Esophagus mucosa (tissue), 1 donor: ENCODE measurements at places on chromosomes 6 and 20. TPM values are rescaled to one million over a fixed set of nuclear protein-coding genes. Genes with fewer than 3 reads are reported as not detected.
A peak's percentile ranks its signal among the peaks of the same experiment; 100 is the strongest.

GRCh38 chr6:25137916-25138232 is 141.3 kb upstream of the CARMIL1 start:
- no peak for ATAC-seq

DNA sequence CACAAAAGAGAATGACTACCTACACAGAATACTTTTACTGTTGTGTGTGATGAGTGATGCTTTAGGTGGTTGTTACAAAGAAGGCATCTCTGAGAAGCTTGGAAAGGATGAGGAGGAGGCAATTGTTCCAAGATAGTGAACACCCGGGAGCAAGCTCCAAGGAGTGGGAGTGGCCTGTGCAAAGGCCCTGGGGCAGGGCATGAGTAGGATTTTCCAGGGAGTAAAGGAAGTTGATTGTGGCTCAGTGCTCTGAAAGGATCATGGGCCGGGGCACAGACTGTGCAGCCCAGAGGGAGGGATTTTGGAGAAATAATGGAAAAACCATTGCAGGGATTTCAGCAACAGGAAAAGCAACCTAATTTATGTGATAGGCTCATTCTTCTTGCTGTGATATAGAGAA is 264.3 kb downstream of the CDH26 start:
- ATAC-seq, result no peak

- no peak for ATAC-seq
Observed at GRCh38 chr20:5844063-5844681, 94.0 kb downstream of the SHLD1 start.

DNA sequence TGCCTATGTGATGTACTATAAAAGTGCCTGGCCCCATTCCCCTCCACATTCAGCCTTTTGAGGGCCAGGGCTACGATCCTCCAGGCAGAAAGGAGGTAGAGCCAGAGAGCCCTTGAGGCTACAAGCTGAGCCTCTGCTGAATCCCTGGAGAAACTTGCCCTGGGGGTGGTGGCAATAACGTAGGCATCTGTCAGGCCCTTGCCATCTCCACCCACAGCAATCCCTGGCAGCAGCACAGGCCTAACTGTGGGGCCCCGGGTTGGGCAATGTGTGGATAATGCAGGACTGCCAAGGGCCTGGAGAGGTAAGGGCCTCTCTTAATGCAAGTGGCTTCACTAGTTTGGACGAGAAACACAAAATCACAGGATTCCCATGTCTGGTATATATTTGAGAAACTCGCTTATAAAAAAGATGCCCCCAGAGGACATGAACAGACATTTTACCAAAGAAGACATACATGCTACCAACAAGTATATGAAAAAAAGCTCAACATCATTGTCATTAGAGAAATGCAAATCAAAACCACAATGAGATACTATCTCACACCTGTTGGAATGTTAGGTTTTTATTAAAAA is 99.0 kb downstream of the QRSL1 start:
- ATAC-seq, result no peak

DNA sequence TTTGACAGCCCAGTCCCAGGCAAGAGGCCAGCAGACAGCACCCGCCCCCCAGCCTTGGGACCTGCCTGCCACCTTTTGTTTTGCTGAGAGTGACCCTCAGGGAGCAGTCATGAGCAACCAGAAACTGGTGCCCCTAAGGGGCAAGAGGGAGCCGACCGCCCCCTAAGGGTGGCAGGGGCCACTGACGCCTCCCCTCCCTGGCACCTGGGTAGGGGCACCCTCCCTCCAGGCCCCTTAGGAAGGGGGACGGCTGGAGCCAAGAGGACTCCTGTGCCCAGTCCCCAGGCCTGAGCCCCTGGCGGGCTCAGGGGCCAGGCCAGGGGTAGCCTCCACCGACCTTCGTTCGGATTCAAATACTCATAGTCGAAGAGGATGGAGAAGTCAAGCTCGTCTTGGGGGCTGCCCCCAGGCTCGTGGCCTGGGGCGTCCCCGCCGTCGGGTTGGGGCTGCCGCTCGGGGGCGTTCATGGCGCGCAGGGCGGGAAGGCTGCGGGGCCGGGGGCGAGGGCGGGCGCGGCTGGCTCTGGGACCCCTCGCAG is 417 bp downstream of the NFATC2 start:
- peak; percentile 41 for ATAC-seq

- no peak for ATAC-seq
Observed at GRCh38 chr6:34592208-34592952, 36.3 kb upstream of the SPDEF start.

- peak; percentile 83 for ATAC-seq
Observed at GRCh38 chr6:135423649-135424128, 73.9 kb downstream of the AHI1 start.

DNA sequence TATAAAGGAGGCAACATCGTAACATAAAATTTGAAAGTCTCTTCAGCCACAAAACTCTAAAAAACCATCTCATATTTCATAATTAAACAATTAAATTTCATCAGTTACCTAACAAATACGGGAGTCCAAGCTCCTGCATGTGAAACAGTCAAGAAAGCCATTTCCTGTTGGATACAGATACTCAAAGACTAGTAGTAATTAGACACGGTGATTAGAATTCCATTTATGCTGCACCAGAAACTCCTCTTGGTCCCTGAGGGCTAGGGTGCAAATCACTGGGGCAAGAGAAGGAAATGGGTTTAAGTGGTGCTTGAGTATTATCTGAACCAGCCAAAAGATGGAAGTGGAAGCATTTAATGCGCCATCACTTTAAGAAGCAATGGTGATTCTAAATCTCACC is 27.4 kb downstream of the TRAM2 start:
- ATAC-seq, result no peak

DNA sequence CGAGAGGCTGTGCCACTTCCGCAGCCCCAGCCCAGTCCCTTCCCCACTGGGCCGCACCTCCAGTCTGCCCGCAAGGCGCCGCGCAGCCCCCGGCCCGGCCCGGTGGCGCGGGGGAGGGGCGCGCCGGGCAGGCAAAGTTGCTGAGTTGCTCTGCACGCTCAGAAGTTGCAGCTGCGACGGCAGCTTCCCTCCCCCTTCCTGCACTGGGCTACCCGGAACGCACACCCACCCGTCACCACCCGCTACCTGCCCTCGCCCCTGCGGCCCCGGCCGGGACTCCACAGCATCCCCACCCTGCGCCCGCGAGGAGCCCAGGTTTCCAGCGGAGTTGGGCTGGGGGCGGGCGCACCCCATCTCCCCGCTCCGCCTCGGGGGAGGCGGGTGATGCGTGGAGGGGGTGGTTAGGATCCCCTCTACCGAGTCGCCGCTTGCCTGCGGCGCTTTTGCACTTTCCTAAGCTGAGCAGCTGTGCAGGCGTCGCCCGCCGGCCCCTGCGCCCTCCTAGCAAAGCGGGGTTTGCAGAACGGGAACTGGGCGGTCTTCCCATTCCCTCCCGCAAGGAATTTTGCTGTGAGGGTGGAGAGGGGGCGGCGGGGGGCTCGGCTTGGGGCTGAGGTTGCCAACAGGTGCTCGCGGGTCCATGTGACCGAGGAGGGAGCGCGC is 55.9 kb upstream of the RREB1 start:
- ATAC-seq, result peak; percentile 71

DNA sequence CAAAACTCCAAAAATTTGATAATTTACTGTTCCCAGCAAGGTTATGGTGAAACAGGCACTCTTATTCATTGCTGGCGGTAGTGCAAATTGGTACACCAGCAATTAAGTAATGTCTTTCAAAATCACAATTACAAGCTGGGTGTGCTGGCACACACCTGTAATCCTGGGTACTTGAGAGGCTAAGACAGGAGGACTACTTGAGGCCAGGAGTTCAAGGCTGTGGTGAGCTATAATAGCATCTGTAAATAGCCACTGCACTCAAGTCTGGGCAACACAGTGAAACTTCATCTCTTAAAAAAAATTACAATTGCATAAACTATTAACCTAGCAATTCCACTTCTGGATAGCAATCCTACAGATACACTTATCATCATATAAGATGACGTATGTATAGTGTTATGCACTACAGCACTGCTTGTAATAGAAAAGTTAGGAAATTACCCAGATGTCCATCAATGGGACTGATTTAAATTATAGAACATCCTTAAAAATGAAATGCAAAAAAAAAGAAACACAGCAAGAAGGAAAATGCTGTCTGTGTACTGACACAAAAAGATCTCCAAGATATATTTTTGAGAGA is 31.4 kb downstream of the NCOA6 start:
- no peak for ATAC-seq

DNA sequence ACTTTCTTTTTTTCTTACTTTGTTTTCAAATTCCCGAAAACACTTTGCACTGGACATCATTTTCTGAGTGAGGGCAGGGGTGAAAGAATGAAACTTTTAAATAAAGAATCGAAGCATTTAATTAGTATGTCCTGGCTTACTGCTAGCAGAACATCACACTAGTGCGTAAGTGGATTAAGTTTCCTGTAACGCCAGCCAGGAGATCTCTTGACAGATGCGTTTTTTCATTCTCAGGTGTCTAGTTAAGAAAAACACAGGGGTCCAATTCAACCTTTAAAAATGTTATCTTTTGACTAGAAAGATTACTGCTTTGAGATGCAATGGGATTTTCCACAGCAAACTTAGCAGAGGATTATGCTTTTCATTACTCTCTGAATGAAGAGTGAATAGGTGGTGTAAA is 858.8 kb upstream of the EPHA7 start:
- no peak for ATAC-seq

- ATAC-seq, result peak; percentile 62
Observed at GRCh38 chr6:27836783-27837624, 75.2 kb downstream of the OR2B2 start.

DNA sequence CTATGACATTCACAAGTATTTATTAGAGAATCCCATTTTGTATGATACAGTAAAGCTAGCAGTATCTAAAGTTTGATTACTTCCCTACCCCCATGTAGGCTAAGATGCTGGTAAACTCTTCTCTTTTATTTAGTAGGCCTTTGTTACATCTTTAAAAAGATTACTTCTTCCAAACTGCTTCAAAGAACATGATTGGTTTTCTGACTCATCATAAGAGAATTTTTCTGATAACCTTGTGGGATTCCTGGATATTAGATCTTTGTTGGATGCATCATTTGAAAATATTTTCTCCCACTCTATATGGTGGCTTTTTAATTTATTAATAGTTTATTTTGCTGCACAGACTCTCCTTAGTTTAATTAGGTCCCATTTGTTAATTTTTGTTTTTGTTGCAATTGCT is 898.3 kb upstream of the ADGRB3 start:
- ATAC-seq, result no peak

- peak; percentile 2 for ATAC-seq
Observed at GRCh38 chr20:37298190-37298939, 8.9 kb downstream of the MANBAL start.

- ATAC-seq, result no peak
Observed at GRCh38 chr20:16363506-16364319, 209.5 kb downstream of the KIF16B start.

GRCh38 chr6:45427726-45428125 is 50.0 kb upstream of the SUPT3H start:
- no peak for ATAC-seq

- no peak for ATAC-seq
Observed at GRCh38 chr6:40489798-40490197, 97.4 kb downstream of the LRFN2 start.

DNA sequence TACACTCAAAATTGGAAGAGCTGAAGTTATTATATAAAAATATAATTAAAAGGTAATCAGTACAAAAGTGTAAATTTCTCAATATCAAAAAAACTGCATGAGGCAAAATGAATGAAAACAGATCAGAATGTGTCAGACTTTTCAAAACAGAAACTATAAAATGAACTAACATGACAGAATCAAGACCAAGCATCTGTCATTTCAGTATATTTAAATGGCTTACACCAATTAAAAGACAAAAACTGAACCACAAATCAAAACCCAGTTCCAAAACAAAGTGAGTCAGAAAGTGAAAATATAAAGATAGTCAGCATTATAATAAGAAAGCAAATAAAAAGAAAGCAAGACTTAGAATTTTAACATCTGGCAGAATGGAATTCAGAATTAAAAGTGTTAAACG is 289.7 kb downstream of the UBE3D start:
- no peak for ATAC-seq

- no peak for ATAC-seq
Observed at GRCh38 chr6:105137388-105137787, 42.4 kb downstream of the POPDC3 start.

- no peak for ATAC-seq
Observed at GRCh38 chr20:53413186-53413631, 180.4 kb downstream of the ZNF217 start.

DNA sequence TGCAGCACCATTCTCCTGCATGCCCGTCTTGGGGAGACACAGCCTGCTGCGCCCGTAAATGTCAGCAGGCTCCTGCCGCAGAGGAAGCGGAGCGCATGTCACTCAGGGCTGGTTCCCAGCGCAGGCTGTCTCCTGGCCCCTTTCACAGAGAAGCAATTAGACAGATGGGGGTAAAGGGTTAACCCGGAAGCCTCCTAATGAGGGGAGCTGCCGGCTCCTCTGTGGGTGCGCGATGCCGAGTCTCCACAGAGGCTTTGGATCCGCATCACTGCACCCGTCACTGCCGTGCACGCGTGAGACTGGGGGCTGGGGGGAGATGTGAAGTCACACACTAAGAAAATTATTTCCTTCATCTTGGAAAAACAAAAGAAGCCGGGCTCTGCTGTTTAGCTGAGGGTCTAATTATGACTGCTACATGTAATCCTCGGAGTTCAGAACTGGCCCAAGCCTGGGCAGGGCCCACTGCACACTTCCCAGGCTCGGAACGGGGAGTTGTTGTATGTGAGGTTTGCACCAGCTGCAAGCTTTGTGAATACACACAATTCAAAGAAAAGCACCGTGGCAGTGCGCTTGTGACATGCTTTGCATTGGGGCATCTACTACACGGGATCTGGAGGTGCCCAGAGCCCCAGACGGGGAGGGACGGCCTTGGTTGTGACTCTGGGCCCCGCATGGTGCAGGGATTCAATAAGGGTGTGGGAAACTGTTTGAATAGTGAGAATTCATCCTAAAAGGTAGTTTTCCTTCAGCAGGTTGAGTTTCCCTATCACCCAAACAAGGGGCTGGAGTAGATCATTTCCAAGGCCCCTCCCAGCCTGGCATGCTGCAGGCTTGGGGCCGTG is 331.6 kb downstream of the TAF4 start:
- ATAC-seq, result no peak

DNA sequence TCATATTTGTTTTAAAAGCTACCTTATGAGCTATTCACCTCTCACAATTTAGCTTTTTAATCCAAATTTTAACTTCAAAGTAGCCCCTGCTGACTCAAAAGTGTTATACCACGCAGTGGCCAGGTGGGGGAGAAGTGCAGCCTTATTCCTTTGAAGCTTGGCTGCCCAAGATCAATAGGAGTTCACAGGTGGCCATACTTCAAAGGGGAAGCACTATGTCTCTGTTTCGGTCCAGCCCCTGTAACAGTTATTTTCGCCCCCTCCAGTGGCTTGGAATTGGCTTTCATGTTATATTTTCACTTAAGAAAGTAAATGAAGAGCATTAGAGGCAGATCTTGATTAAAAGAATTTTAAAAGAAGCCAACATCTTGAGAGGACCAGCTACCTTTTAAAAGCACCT is 608.4 kb downstream of the EPHA7 start:
- no peak for ATAC-seq

Gene FHL5
- total RNA-seq, result 1.8 TPM

Gene GRM4
- total RNA-seq, result not detected

Gene CD109
- 60.2 TPM for total RNA-seq

Gene SEMG1
- not detected for total RNA-seq

Gene WFDC12
- 5.1 TPM for total RNA-seq

Gene GPR6
- total RNA-seq, result not detected

Gene PAK1IP1
- total RNA-seq, result 15.3 TPM

Gene HDGFL1
- total RNA-seq, result not detected

Gene LAMA4
- total RNA-seq, result 8.0 TPM

Gene ACAT2
- total RNA-seq, result 151 TPM

Gene NFATC2
- total RNA-seq, result 0.76 TPM

Gene PHF20
- 17.3 TPM for total RNA-seq

Gene GSTA3
- not detected for total RNA-seq

Gene SLC17A1
- total RNA-seq, result not detected

Gene SIRPG
- 0.60 TPM for total RNA-seq
